ENCODE measurements at places on chromosomes 12 and 14.
A peak's percentile ranks its signal among the peaks of the same experiment; 100 is the strongest.

GRCh38 chr12:70317781-70318180 is 48.3 kb upstream of the KCNMB4 start:
- peak; percentile 37 for DNase-seq

- DNase-seq: no peak
Measured at GRCh38 chr14:104803280-104803911, 2.5 kb downstream of the ZBTB42 start.

- peak; percentile 8 for DNase-seq
Measured at GRCh38 chr12:81958406-81958805, 199.3 kb upstream of the PPFIA2 start.

DNA sequence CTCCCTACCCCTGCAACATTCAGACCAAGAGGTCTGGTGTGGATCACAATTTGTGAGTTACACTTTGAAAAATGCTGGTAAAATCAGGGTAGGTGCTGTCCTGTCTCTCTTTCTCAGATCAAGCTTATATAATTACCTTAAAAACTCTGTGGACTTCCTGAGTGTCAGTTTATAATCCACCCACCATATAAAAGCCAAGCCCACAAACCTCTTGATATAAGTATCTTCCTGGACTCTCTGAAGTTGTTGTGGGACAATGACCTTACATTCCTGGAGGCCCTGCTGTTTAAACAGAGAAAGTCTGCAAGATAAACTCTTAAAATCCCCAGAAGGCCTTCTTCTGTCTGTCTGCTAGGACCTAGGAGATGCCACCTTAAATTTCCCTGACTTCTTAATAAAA is 11.4 kb upstream of the KTN1 start:
- DNase-seq: no peak

- no peak for DNase-seq
Measured at GRCh38 chr12:70031046-70031445, 206.0 kb downstream of the MYRFL start.

- no peak for DNase-seq
Measured at GRCh38 chr12:2682296-2683251, 112.2 kb upstream of the FKBP4 start.

DNA sequence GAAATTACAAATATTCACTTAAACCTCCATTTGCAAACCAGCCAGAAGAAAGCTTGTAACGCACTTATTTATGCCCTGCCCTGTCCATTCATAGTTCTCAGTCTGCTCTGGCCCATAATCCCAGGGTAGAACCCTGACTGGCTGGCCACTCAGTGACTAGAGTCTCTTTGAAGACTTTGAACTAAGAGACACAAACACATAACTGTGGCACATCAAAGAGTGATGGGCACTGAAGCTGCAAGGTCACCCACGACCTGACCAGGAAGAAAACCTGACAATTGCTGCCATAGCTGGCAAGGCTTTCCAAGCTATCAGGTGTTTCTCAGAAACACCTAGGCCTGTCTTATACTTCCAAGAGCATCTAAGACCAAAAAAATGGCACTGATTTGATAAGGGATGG is 28.7 kb downstream of the SLC41A2 start:
- DNase-seq: no peak

GRCh38 chr14:92215579-92215978 is 93.8 kb downstream of the CPSF2 start:
- no peak for DNase-seq

- no peak for DNase-seq
Measured at GRCh38 chr14:99571303-99571986, 32.6 kb downstream of the CCDC85C start.

DNA sequence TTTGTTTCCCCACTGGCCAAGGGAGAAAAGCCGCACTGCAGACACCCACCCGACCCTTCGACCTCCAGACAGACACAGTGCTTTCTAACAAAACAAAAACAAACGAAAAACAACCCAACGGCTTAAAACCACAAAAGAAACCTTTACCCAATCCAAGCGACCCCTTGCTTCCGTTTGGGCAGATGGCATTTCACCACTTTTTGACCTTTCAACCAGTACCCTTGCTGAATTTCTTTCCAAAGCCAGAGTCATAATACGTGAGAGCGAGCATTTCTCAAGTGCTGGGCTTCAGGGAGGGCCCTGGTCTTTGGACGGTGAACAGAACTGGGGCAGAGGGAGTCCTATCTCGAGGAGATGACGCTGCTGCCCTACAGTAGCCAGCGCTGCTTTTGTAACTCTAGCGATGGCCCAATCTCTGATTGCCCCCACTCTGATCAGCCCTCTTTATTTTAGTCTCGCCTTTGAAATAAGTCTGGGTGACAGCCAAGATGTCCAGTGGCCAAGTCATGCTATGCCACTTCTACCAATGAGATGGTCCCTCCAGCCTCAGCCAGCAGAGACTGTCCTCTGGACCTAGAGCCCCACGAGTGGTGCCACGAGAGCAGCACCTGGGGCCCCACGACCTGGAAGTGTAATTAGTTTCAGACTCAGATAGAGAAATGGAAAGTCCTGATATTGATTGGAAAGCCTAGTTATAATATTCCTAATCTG is 21.9 kb upstream of the ADIPOR2 start:
- DNase-seq: no peak

DNA sequence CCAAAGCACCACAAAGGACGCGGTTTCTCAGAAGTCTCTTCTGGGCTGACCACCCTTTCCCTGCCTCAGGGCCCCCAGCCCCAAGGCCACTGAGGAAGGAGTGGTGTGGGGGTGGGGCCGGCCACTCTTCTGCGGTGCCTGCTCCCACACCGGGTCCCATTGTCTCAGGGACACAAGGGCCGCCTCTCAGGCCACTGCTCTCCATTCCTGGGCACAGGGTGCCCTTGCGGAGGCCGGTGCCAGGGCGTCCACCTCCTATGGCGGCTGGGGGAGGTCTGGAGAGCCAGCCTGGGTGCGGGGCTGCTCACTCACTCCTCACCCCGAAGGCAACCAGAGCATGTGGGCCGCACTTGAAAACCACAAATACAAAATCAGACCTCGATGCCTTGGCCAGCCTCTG is 44.1 kb downstream of the PRIMA1 start:
- peak; percentile 59 for DNase-seq

DNA sequence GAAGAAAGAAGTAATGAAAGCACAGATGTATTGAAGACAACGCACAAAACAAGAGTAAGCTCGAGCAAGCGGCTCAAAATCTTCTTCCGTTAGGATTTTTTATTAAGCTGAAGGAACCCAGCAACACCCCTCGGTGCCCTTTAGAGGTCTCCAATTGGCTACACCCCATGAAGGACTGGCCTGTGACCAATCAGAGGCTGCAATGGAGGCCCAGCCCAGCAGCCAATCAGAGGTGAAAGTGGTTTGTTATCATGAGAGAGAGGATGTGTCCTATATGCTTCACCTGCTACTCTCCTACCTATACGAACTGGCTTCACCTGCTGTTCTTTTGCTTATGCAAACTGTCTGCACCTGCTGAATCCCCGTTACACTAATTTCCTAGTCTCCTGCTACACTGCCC is 358.8 kb downstream of the C12orf50 start:
- DNase-seq: no peak

- DNase-seq: no peak
Measured at GRCh38 chr14:75267141-75267721, 11.4 kb upstream of the FOS start.

- DNase-seq: peak; percentile 74
Measured at GRCh38 chr12:93766796-93767523, 89.8 kb downstream of the CRADD start.

DNA sequence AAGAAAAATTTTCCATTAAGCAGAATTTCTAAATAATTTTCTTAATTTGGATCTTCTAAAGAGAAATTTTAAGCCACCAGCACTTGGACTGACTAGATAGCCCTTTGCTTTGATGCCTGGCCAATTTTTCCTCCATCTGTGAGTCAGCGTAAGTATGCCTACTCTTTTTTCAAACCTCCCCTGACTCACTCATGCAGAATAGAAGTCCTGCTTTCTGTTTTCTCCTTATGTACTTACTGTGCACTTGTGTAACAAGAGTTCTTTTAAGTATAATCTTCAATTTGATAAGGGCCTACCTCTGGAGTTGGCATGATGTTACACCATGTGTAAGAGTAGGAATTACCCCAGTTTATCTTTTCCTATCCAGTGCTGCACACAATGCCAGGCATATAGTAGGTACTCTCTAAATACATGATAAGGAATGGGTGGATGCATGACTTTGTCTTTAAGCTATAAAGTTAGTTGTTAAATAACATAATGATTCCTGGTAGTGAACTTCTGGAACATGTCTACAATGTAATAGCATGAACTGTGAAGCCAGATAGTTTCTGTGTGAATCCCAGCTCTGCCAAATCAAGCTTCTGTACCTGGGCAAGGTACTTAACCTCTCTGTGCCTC is 329.6 kb downstream of the TMTC2 start:
- DNase-seq: peak; percentile 27

DNA sequence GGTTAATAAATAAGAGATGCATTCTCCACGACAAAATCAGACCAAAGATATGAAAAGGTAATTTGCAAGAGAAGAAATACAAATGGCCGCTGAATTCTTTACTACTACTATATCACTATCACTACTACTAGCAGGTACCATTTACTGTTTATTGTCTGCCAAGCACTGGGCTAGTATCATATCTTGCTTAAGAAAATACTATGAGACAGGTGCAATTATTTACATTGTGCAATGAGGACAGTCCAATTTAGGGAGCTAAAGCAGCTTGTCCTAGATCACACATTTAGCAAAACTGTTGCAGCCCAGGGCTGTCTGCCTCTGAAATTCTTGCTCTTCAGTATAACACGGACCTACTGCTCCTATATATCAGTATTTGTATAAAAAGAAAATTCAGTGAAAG is 52.8 kb downstream of the CRADD start:
- no peak for DNase-seq

GRCh38 chr14:32914391-32914790 is 24.3 kb upstream of the NPAS3 start:
- no peak for DNase-seq

- no peak for DNase-seq
Measured at GRCh38 chr14:26992403-26993115, 394.7 kb upstream of the NOVA1 start.

DNA sequence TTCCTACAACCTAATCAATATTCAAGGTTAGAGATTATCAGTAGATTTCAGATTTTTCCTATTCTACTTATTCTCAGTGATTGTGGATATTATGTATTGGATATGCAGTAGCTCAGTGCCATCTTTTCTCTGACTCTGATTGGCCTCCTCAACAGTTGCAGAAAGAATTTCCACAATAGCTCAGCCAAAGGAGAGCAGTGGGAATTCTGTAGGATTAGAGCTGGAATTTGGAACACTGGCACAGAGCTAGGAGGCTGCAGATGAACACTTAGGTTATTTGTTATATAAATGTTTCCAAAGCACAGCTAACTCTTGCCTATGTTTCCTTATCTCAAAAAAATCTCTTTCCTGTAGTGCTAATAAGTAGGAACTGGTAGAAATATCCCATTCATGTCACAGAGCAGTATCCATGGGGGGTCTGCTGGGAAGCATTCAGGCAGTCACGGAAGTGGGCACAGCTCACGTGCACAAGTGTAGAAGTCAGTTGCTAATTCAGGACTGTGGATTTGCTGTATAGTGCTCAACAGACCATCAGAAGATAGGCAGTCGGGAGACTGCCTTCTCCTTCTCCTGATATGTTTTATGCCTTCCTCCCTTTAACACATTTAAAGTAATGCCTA is 116.2 kb upstream of the TMEM260 start:
- DNase-seq: no peak

DNA sequence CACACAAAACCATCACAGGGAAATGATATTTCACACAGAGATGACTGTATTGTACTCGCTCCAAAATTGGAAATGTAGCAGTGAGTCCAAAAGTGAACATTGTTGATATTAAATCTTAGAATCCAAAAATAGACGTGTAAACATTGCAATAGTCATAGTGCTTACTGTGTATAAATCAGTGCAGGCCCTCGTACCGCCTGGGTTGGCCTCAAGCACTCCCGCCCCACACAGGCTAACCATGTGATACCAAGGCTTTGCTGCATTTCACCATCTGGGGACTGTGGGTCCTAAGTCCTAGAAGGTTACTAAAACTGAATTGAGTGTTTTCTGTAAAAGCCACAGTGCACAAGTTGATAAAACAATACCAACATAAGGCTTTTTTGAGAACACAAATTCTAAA is 107.3 kb downstream of the PPP2R5E start:
- DNase-seq: peak; percentile 82

GRCh38 chr14:77353469-77354141 is 23.3 kb downstream of the TMED8 start:
- DNase-seq: peak; percentile 37

DNA sequence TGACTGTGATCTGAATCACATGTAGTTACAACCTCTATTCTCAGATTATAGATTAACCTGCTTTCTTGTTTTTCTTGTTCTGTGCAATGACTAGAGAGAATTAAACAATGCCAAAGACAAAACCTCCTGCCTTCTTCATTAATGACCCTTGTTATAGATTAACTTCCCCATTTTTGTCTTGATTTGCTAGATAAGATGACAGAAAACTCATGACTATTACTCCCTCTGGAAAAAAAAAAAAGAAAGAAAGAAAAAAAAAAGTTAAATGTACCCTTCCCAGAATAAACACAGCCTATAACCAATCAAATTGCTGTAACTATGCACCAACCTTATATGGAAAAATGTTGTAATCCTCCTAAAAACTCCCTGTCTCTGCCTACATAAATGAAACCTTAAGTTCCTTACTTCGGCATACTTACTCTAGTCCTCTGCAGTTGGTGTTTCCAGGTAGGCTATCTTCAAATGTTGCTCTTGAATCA is 41.1 kb upstream of the PCED1B start:
- no peak for DNase-seq

DNA sequence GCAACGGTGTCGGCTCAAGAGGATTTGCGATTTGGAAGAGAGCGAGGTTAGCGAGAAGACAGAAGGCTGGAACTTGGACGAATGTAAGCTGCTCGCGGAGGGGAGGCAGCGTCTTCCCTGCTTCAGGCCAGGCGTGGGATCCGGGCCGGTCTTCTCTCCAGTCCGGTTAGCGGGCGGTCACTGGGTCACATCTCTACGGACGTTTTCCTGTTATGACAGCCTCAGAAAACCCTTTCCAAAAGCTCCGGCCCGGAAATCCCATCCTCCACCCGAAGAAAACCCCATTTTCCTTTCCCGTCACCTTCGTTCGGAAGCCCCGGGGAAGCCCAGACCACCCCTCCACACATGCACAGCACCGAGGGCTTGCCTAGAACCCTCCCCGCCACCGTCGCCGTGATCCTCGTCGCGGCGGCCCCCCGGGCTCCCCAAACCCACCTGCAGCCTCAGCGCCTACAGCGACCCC is 268 bp downstream of the NDUFB1 start:
- DNase-seq: peak; percentile 58

- no peak for DNase-seq
Measured at GRCh38 chr12:22334410-22335100, at the start of gene ST8SIA1. Gene ST8SIA1, minus strand, starts transcription at chr12:22334707. Its CDS starts 475 bp downstream, at chr12:22334232.

DNA sequence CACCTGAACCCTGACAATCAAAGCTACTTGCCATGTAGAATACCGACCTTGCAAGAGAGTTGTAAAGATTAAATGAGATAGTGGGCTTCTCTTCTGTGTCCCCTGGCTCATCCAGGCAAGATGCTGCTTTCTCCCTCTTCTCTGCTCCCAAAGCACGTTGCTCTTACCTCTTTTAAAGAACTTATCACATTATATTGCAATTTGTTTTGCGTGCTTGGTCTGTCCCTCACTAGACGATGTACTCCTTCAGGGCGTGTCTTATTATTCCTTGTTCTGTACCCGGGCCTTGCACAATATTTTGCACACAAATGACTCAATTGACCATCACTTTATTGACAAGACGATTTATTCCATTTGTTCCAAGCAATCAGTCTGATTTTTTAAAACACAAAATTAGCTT is 3.3 kb downstream of the DCN start:
- DNase-seq: no peak
